ENCODE measurements at places on chromosomes 3 and 15. TPM values are rescaled to one million over a fixed set of nuclear protein-coding genes. Genes with fewer than 3 reads are reported as not detected.

The CHRNA5 gene
- total RNA-seq: 26.2 TPM

The CYP8B1 gene
- total RNA-seq: not detected

The CLDND1 gene
- 99.9 TPM for total RNA-seq

The C2CD4B gene
- total RNA-seq: 1.5 TPM

The RTP1 gene
- total RNA-seq: 5.9 TPM

The RASGRF1 gene
- 0.39 TPM for total RNA-seq

The SCN11A gene
- total RNA-seq: 0.14 TPM

The SATB1 gene
- 26.8 TPM for total RNA-seq

The CD200 gene
- 51.9 TPM for total RNA-seq

DNA sequence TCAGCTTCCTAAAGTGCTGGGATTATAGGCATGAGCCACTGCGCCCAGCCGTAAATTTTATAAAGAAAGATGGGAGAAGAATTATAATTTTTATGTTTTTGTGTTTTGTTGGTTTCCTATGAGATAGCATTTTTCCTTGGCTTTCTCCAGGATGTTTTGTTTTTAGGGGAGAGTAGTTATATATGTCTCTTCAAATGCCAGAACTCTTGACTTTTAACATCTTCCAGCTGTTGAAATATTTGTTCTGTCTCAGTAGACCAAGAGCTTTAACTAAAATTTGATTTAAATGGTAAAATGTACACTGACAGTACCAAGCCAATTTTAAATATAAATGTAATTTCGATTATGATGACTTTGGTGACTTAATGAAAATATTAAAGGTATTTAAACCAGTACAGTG is 96.8 kb downstream of the DHX36 start:
- no peak overlapping the region for H3K27ac ChIP-seq
- H3K36me3 ChIP-seq: no peaks in the 10 kb centered on the region
- no peak overlapping the region for H3K4me3 ChIP-seq

- H3K4me3 ChIP-seq: peak overlapping the region; percentile 88
- H3K36me3 ChIP-seq: peaks cover 11% of the 10 kb centered on the region
- peak; percentile 80 for DNase-seq
- H3K27ac ChIP-seq: peak overlapping the region; percentile 98
- peaks cover 52% of the 10 kb centered on the region for H3K4me1 ChIP-seq
These were observed 1.4 kb downstream of the SETD5 start for GRCh38 chr3:9398700-9399336.

- no peak for DNase-seq
- H3K36me3 ChIP-seq: no peaks in the 10 kb centered on the region
- no peaks in the 10 kb centered on the region for H3K27me3 ChIP-seq
- no peak overlapping the region for H3K4me3 ChIP-seq
These were observed 114.6 kb upstream of the TSC22D2 start for GRCh38 chr3:150293401-150294001.

GRCh38 chr3:178494386-178494785 is 41.9 kb upstream of the KCNMB2 start:
- no peaks in the 10 kb centered on the region for H3K36me3 ChIP-seq
- no peak overlapping the region for H3K4me3 ChIP-seq
- H3K27ac ChIP-seq: no peak overlapping the region
- peaks cover 3% of the 10 kb centered on the region for H3K4me1 ChIP-seq
- H3K27me3 ChIP-seq: no peaks in the 10 kb centered on the region
- DNase-seq: no peak

GRCh38 chr15:73398861-73399260 is 30.1 kb upstream of the HCN4 start:
- DNase-seq: no peak
- H3K36me3 ChIP-seq: no peaks in the 10 kb centered on the region
- no peak overlapping the region for H3K27ac ChIP-seq
- H3K4me1 ChIP-seq: peaks cover 18% of the 10 kb centered on the region
- no peaks in the 10 kb centered on the region for H3K27me3 ChIP-seq
- no peak overlapping the region for H3K4me3 ChIP-seq

DNA sequence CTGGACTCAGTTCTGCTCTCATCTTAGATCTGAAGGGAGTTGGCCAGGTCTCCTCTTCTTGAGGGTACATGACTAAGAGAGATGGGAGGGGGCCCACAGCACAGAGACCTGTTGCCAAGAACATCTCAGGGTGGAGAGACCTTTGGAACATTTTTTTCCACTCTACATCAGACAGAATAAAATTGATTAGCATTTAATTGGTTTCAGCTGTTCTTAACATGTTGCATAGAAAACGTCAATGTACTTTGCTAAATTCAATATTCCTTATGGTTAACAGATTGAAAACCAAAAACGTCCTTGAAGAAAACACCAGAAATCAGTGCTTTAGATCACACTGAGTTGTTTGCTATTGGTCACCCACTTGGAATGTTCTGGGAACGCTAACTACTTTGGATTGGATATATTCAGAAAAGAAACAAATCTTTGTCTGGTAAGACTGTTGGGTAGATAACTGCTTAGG is 36.4 kb upstream of the FSTL1 start:
- H3K36me3 ChIP-seq: no peaks in the 10 kb centered on the region
- DNase-seq: no peak
- H3K27me3 ChIP-seq: no peaks in the 10 kb centered on the region
- no peak overlapping the region for H3K27ac ChIP-seq

DNA sequence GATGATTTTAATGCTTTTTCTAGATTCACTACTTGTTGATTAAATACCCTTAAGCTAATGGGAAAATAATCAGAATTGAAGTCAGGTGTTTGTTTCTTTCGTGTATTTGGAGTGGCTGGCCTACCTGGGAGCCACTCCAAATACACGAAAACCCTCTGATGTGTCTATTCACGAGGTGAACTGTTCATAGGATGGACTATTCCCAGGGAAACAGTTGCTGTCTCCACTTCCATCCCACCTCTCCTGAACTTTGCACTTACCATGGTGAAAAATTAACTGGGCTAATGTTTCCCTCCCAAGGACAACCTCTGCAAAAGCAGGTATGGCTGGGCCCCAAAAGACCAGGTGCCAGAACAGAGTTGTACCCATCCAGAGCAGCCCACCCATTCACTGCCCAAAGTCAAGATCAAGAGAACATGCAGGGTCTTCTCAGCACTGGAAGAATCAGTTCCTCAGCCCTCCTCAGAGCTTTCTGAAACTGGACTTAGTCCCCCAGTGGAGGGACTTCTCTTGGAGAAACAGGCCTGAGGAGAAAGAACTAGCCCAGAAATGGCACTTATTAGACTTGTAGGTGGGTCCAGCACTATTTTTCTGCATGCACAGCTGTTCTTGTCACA is 2.9 kb upstream of the SMAD3 start:
- H3K27ac ChIP-seq: no peak overlapping the region
- H3K4me1 ChIP-seq: peaks cover 14% of the 10 kb centered on the region
- H3K4me3 ChIP-seq: no peak overlapping the region
- DNase-seq: no peak
- peaks cover 55% of the 10 kb centered on the region for H3K27me3 ChIP-seq

DNA sequence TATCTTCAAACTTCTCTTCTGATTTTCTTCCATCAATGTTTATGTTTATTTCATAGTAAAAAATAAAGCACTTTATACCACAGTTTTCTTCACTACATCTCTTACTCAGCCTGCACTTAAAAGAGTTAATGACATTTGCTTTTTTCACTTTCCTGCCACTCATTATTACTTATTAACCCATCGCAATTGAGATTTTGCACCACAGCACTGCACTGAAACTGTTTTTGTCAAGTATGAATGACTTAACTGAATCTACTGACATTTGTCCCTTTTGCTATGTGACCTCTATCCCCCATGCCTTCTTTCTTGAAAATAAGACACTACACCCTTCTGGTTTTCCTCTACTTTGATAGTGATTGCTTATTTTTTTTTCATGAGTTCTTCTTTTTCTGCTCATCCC is 739.7 kb upstream of the DPPA4 start:
- DNase-seq: no peak
- H3K27ac ChIP-seq: no peak overlapping the region
- H3K4me3 ChIP-seq: no peak overlapping the region
- H3K27me3 ChIP-seq: no peaks in the 10 kb centered on the region
- H3K4me1 ChIP-seq: no peaks in the 10 kb centered on the region
- no peaks in the 10 kb centered on the region for H3K36me3 ChIP-seq

GRCh38 chr15:69784798-69785566 is 312.7 kb downstream of the TLE3 start:
- H3K36me3 ChIP-seq: no peaks in the 10 kb centered on the region
- no peak overlapping the region for H3K27ac ChIP-seq
- no peak overlapping the region for H3K4me3 ChIP-seq
- DNase-seq: no peak
- no peaks in the 10 kb centered on the region for H3K27me3 ChIP-seq
- no peaks in the 10 kb centered on the region for H3K4me1 ChIP-seq

GRCh38 chr15:46059921-46060594 is 425.2 kb downstream of the SQOR start:
- no peak overlapping the region for H3K27ac ChIP-seq
- H3K36me3 ChIP-seq: no peaks in the 10 kb centered on the region

DNA sequence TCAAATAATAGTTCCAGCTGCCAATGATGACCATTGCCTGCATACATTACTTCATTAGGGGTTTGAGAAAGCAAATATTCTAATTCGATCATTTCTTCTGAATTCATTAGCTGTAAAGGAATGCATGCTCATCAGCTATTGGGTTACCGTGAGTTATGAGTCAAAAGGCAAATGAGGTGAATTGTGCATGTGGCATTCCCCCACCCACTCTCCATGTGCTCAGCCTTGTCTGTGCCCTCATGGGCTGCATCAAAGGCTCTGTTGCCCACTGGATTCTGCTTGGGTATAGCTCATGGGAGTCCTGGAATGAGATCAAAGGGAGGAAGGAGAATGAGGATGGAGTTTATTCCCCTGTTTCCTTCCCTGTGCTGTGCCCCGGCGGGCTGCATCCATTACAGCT is 99.3 kb upstream of the CHRNA7 start:
- H3K36me3 ChIP-seq: no peaks in the 10 kb centered on the region
- no peak for DNase-seq
- no peak overlapping the region for H3K27ac ChIP-seq
- H3K4me1 ChIP-seq: no peaks in the 10 kb centered on the region

- H3K27ac ChIP-seq: no peak overlapping the region
- H3K4me1 ChIP-seq: no peaks in the 10 kb centered on the region
- H3K36me3 ChIP-seq: no peaks in the 10 kb centered on the region
- DNase-seq: peak; percentile 77
These were observed 6.9 kb upstream of the RPL35A start for GRCh38 chr3:197942956-197943556.

DNA sequence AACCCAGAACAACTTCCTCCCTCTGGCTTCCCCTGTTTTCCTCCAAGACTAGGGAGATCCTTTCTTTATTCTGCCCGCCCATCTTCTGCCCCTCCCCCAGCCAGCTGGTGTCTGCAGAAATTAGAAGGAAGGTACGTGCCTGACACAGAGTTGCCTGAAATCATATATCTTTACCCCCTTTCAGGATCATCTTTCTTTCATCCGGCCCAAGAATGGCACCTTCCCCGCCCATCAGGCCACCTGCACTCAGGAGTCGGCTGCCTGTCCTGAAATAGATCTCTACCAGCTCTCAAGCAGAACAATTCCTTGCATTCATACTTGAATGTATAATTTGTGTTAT is 133.7 kb downstream of the VGLL4 start:
- H3K27me3 ChIP-seq: no peaks in the 10 kb centered on the region
- no peak for DNase-seq
- no peak overlapping the region for H3K4me3 ChIP-seq

- peak overlapping the region; percentile 75 for H3K27ac ChIP-seq
- H3K36me3 ChIP-seq: no peaks in the 10 kb centered on the region
These were observed 30.1 kb upstream of the NEO1 start for GRCh38 chr15:73022161-73022560.

DNA sequence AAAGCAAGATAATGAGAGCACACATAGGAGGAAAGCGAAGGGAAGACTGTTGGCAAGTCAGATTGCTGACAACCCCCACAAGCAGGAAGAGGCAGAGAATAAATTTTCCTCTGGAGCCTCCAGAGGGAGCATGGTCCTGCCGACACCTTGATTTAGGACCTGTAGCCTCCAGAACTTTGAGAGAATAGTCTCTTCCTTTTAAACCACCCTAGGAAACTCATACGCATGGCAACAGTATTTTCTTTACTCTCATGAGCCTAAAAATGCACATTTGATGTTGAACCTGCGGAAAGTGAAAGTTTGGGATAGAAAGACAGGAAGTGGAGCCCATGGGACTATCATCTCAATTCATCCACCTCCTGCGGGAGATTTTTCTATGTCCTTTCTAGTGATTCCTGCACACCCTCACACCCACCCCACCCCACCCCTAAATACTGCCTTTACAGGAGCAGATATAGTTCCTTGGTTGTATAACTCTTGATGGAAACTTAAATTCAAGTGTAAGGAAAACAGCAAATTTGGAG is 116.7 kb upstream of the LPP start:
- no peak overlapping the region for H3K27ac ChIP-seq
- peak; percentile 73 for DNase-seq
- H3K36me3 ChIP-seq: no peaks in the 10 kb centered on the region
- no peaks in the 10 kb centered on the region for H3K4me1 ChIP-seq
- H3K27me3 ChIP-seq: no peaks in the 10 kb centered on the region

DNA sequence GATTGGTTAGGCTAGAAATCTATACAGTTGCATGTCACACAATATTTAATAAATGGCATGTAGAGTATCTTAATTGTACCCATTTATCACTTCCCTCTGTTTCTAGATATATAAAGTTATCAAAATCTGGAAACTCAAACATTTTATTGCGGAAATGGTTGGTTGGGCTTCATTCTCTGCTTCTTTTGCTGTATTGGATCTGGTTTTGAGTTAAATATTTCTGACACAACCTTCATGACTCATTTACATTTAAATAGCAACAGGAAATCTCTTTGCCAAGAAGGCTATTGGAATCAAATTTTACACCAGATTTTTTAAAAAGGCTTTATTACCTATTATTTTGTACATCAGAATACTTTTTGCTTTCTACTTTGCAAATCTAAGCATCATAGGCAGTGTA is 153.8 kb downstream of the EBLN2 start:
- no peak overlapping the region for H3K27ac ChIP-seq
- no peaks in the 10 kb centered on the region for H3K27me3 ChIP-seq
- no peaks in the 10 kb centered on the region for H3K4me1 ChIP-seq
- no peak for DNase-seq

GRCh38 chr15:92268900-92269299 is 124.8 kb upstream of the ST8SIA2 start:
- no peaks in the 10 kb centered on the region for H3K36me3 ChIP-seq
- no peaks in the 10 kb centered on the region for H3K27me3 ChIP-seq
- DNase-seq: peak; percentile 61

DNA sequence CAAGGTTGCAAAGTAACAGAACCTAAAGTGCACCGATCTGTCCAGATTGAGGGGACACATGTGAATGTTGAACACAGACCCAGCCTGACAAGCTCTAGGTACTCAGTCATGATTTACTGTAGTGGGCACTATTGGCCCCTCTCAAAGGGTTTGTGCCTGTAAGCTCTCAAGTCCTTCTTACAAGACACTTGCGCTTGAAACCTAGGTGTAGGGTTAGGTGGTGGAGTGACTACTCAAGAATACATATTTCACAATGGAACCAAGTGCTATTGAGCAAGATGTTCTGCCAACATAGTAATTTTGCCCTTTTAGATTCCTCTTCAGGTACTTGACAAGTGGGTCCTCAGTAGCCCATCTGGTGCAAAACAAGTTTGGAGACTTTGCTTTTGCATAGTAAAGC is 169.9 kb downstream of the AKAP13 start:
- no peak overlapping the region for H3K4me3 ChIP-seq
- H3K4me1 ChIP-seq: peaks cover 11% of the 10 kb centered on the region
- H3K36me3 ChIP-seq: 0 out of 2 replicates have a peak, but pooled peaks cover 7% of the 10 kb centered on the region
- DNase-seq: no peak

Data from GM23338 (cell line).